HuH-7.5 (cell line): ENCODE measurements at places on chromosomes 13 and 19.

DNA sequence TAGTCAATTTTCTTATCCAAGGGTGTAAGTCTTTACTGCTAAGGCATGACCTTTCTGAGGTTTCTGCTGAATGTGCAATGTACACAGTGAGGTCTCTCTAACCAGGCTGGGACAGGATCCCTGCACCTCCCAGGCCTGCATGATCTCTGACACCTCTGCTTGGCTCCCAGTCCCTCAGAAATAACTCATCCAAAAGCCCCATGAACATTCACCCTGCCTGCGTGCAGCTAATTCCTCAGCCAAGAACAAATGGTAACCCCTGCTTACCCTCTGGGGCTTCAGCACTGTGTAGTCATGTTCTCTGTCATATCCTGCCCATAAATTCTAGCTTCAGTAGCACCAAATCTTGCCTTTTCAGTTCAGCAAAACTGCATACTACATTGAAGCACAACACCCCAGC lies 1146.3 kb upstream of the MIR17HG start:
- no peak for DNase-seq

DNA sequence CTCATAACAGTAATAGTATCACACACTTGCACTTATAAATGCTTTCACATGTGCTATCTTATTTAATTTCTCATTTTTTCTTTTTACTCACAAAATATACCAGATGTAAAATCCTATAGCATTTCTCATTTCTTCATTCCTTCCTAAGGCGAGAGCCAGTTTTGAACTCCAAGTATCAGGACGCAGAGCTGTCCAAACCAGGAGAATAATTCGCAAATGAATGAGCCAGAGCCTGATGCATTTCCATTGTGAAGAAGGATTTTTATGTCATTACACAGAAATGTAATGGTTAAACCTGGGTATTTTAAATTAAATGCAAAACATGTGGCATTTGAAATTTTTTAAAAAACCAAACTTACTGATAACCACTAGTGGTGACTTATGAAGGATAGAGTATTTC lies 244.3 kb downstream of the RGCC start:
- DNase-seq, result no peak

- no peak for DNase-seq
Measured at GRCh38 chr19:3638208-3639193, 11.9 kb upstream of the CACTIN start.

- no peak for DNase-seq
Measured at GRCh38 chr13:47332149-47332548, 435.3 kb upstream of the HTR2A start.

DNA sequence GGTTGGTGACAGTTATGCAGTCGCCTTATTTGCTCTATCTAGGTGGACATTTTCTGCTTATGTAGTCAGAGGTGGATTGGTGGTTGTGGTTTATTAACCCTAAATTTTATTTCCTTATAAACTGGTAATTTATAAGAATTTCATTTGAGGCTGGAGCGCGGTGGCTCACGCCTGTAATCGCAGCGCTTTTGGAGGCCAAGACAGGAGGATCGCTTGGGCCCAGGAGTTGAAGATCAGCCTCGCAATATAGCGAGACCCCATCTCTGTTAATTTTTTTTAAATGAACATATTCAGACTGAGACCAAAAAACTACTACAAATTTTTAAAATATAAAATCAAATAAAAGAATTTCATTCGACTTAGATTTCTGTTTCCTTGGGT lies 810 bp downstream of the ZNF627 start:
- no peak for DNase-seq

GRCh38 chr19:39735688-39736087 lies 2.1 kb downstream of the CLC start:
- no peak for DNase-seq

GRCh38 chr19:43605875-43606568 lies 5.9 kb upstream of the SRRM5 start:
- no peak for DNase-seq

DNA sequence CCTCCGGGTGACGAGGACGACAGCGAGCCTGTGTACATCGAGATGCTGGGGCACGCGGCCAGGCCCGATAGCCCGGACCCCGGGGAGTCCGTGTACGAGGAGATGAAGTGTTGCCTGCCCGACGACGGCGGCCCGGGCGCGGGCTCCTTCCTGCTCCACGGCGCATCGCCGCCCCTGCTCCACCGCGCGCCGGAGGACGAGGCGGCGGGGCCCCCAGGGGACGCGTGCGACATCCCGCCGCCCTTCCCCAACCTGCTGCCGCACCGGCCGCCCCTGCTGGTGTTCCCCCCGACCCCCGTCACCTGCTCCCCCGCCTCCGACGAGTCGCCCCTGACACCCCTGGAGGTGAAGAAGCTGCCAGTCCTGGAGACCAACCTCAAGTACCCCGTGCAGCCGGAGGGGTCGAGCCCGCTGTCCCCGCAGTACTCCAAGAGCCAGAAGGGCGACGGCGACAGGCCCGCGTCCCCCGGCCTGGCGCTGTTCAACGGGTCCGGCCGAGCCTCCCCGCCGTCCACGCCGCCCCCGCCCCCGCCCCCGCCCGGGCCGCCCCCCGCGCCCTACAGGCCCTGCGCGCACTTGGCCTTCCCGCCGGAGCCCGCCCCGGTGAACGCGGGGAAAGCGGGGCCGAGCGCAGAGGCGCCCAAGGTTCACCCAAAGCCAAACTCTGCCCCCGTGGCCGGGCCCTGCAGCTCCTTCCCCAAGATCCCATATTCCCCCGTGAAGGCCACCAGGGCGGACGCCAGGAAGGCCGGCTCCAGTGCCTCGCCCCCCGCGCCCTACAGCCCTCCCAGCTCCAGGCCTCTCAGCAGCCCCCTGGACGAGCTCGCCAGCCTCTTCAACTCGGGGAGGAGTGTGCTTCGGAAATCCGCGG lies 511.3 kb downstream of the MYO16 start:
- DNase-seq, result no peak

GRCh38 chr19:21092109-21092508 lies 10.1 kb downstream of the ZNF714 start:
- DNase-seq, result no peak

DNA sequence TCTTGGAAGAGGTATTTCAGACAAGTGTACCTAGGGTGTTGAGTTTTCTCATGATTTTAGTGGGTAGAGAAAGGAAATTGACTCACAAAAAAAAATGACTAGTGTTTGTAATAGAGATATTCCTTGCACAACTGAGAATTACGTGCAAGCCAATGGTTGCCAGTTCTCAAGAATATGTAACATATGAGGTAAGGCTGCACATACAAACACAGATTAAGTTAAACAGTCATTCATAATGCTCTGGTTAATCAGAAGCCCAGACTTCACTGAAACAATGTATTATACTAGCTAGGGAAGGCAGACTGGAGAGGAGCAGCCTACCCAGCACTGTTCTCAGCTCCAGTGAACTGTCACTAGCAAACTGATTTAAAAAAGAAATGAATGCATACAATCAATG lies 418.3 kb downstream of the DIAPH3 start:
- no peak for DNase-seq

GRCh38 chr13:33352526-33352925 lies 67.0 kb upstream of the STARD13 start:
- DNase-seq, result no peak

DNA sequence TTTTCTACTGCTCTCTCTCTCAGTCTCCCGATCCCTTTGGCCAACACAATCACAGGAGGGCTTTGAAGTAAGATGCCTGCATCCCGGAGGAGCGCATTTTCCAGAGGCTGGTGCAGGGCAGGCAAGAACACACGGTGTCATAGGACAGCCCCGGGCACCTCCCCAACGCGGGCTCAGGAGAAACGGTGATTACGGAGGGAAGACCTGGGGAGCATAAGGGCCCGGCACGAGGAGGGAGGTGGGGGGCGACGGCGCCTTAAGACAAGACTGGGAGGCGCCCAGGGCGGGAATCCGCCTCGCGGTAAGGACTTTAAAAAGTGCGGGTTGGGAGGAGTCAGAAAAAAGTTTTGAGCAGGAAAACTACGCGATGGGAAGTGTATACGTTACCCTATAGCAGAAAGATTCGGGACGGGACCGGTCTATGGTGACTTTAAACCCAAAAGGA lies 18.7 kb upstream of the ZNF888 start:
- no peak for DNase-seq

DNA sequence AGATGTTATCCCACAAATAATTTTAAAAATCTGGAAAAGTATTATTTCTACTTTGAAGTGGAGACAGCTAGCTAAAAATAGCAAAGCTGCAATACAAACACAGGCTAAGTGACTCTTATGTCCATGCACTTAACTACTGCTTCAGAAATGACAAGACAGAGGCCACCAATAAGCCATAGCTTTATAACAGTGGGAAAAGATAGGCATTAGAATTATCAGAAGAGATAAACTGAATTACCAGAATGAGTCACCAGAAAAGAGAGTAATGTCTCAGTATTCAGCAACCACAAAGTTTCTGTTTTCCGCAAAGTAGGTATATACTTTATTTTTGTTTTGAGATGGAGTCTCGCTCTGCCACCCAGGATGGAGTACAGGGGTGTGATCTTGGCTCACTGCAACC lies 17.1 kb downstream of the CLN5 start:
- no peak for DNase-seq
